Activated naive CD4-positive, alpha-beta T cell treated with anti-CD3 and anti-CD28 coated beads, Interleukin-2, amount 50 U/mL, for 72 hours (primary cell): ENCODE measurements at places on chromosomes 4 and X.

GRCh38 chr4:175394208-175394607 is 417.9 kb downstream of the GPM6A start:
- DNase-seq = no peak

DNA sequence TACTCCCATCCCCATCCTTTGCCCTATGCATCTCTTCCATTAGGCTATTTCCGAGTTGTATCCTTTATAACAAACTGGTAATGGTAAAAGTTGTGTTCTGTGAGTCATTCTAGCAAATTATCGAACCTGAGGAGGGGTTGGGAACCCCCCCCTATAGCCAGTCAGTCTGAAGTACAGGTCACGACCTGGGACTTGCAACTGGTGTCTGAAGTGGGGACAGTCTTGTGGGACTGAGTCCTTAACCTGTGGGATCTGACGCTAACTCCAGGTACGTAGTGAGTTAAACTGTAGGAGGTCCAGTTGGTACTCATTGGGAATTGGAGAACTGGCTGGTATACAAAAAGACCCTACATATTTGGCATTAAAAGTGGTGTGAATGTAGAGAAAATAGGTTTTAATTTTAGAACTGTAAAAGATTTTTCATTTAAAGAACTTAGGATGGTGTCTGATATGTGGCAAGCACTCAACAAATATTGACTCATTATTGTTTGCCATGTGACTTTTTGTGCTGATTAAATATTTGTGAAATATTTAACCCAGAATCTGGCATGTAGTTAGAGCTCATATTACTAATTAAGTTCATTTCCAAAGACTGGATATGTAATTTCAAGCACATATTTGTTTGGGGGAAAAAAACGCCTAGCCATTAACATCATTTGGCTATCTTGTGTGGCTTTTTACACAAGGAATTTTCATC is 50.7 kb downstream of the CHST7 start:
- no peak for DNase-seq

DNA sequence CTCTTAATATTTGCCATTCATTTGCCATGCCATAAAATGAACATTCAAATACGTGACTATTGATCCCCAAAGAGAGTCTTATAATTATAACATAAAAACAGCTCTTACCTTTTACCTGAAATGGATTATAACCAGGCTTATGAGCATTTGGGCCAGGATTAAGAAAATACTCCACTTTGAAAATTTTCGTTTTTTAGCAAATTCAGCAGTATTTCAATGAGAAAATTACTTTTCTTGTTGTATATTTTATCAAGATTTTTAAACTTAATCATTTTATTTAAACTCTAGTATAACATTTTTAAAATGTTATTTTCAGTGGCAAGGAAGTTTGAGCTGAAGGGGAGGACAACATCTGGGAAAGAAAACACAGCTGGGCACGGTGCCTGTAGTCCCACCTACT is 59.0 kb upstream of the RAPGEF2 start:
- no peak for DNase-seq

DNA sequence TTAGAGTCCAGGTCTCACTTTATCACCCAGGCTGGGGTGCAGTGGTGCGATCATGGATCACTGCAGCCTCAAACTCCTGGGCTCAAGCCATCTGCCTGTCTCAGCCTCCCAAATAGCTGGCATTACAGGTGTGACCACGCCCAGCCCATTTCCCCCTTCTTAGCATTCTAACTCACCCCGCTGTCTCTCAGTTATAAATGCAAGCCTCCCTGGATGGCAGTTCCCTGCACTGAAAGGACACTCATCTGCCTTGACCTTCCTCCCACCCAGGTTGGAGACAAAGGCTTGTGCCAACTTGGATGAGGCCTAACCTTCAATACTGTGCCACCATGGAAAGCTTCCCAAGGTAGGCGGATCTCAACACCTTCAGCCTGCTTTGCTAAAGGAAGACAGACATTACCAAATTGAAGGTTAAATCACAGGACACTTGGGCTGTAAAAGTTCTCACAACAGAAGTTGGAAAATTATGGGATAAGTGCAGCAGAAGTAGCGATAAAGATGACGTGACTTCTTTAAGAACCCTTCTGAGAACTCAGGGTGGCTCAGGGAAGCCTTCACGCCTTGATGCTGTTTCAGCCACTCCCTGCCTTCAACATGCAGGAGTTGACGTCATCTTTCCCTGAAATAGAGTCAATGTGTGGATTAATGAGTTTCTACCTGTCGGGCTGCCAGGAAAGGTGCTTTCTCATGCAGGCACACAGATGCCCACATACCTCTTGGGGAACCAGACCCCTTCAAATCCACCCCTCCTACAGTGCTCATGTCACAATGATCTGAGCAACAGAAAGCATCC is 10.6 kb upstream of the GPM6B start:
- no peak for DNase-seq

DNA sequence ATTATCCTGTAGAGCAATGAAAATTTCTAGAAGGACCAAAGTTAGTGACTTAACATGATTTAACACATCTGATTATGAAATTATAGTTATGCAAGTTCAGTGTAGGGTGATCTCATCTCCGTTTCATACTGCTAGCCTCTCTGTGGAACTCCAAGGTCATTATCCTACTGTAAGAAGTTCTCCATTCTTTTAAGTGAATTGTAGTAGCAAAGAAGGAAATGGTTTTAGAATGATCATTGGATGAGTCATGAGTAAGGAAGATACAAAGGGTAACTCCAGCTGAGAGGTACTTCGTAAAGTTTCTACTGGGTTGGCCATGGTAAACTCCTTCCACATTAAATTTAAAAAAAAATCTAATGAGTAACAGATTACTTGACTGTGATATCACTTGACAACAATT is 215.0 kb upstream of the GIMD1 start:
- no peak for DNase-seq

GRCh38 chr4:86181585-86181984 is 178.3 kb downstream of the MAPK10 start:
- DNase-seq = no peak

- no peak for DNase-seq
Measured at GRCh38 chrX:117641913-117642656, 474.5 kb downstream of the KLHL13 start.

- no peak for DNase-seq
Measured at GRCh38 chr4:145483514-145483913, 1.9 kb downstream of the SMAD1 start.

DNA sequence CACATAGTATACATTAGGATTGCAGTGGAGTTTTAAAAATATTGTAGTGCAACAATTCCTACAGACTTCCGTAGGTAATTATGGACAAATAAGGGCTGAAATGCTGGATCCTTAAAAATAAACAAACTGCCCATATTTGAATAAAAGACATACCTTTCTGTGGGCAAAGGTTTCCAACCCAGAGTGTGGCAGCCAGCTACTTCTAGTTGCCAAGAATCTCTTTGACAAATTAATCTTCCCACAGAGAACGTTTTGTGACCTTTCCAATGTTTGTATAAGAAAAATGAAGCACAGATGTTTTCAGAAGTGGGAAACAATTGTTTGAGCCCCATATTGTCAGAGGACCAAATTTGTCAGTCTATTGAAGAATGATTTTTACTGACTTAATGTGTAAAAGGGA is 21.1 kb downstream of the GRPR start:
- DNase-seq = no peak

GRCh38 chr4:8321771-8322170 is 52.2 kb downstream of the HTRA3 start:
- DNase-seq = no peak

DNA sequence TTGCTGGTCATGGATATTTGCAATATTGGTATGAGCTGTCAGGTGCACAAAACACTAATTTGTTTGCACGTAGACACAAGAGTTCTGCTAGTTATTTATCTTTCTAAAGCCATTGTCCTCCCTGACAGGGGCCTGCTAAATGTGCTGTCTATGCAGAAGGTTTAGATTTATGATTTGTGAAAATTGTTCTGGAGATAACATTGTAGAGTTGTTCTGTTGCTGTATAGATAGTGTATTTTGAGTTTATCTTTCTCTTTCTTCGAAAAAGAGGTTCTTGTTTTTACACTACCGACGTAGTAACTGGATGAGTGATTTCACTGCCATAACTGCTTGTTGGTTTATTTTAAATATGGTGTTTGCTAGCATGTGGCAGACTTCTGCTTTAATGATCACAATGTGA is 28.5 kb upstream of the FGG start:
- no peak for DNase-seq

DNA sequence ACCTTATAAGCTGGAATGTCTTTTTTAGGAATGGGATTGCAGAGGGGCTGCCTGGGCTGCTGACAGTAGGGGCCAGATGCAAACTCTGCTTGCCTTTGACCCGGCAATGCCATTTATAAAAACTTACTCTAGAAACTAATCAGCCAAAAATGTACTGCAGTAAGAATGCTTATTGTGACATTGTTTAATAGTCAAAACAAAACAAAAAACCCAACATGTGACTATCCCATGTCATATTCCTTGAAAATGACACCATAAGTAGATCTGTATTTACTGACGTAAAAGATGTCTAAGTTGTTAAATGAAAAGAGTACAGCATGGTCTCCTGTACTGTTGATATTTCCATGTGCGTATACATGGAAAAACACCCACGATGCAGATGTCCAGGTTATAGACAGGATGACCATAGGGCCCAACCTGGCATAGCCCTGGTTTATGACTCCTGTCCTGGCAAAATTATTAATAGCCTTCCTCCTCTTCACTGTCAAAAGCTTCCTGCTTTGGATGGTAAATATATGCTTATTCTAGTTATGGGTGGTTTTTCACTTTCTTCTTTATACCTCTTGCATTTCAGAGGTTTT is 138.9 kb downstream of the PTTG2 start:
- no peak for DNase-seq

GRCh38 chr4:42720533-42720932 is 63.6 kb upstream of the ATP8A1 start:
- DNase-seq = no peak

DNA sequence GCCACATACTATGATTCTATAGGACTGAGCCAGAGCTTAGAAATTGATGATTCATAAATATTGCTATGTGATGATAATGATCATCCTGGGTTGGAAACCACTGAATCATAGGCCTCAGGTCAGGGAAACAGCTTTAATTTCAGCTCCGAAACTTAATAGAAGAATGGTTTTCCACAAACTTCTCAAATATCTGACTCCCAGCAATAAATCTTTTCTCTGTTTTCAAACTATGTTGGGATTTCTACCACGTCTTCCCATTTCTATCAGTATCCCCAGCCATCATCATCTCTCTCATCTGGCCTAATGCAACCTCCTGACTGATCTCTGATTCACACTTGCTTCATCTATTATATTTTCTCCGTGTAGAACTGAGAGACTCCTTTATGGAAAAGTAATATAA is 521.8 kb upstream of the AGA start:
- DNase-seq = no peak

DNA sequence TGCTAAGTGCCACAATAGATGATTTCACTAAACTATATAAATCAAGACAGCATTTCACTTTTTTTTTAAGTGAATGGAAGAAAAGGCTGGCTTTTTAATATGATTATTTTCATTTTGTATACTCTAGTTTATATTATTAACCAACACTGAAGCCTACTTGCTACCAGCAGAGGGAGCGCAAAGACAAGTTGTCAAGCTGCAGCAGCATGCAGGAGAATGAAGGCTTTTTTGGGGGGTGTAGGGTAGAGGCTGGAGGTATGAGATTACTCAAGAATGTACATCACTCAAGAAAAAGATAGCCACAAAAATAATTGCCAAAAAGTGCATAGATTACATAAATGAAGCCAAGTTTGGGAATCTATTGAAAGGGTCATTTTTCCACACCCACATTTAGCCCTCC is 519.5 kb downstream of the FGF13 start:
- DNase-seq = no peak

DNA sequence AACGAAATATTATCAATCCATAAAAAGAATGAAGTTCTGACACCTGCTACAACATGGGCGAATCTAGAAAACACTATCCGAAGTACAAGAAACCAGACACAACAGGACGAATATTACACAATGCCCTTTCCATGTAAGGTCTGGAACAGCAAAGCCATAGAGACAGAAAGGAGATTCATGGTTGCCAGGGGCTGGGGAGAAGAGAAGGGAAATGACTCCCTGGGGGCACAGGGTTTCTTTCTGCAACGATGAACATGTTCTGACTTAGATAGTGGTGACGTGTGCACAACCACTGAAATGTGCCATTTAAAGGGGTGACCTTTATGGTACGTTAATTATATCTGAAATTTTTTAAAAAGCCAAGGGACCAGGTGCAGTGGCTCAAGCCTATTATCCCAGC is 28.3 kb downstream of the GPR143 start:
- no peak for DNase-seq

GRCh38 chr4:1169691-1170096 is 2.7 kb downstream of the SPON2 start:
- no peak for DNase-seq

DNA sequence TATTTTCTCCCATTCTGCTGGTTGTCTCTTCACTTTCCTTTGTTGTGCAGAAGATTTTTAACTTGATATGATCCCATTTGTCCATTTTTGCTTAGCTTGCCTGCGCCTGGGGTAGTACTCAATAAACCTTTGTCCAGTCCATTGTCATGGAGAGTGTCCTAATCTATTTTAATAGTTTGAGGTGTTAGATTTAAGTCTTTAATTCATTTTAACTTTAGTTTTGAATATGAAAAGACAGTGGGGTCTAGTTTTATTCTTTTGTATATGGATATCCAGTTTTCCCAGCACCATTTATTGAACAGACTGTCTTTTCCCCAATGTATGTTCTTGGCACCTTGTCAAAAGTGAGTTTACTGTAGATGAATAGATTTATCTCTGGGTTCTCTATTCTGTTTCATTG is 76.0 kb upstream of the ITM2A start:
- DNase-seq = no peak

DNA sequence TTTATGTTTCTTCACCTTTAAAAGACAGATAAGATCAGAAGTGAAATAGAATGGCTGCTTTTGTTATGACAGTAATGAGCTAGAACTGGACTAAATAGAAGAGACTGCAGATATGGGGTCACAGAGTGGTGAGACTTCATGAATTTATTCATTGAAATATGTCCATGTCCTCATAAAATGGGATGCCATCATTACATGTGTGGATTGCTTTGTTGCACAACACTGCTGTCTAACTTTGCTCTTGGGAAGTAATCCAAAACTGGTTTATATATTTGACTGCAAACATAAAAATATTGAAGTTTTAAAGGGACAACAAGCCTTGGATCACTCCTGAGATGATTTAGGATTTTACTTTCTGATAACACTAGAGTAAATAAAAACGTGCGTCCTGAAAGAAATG is 209.2 kb upstream of the FAT4 start:
- no peak for DNase-seq

GRCh38 chr4:9870165-9870790 is 88.8 kb downstream of the DRD5 start:
- no peak for DNase-seq

DNA sequence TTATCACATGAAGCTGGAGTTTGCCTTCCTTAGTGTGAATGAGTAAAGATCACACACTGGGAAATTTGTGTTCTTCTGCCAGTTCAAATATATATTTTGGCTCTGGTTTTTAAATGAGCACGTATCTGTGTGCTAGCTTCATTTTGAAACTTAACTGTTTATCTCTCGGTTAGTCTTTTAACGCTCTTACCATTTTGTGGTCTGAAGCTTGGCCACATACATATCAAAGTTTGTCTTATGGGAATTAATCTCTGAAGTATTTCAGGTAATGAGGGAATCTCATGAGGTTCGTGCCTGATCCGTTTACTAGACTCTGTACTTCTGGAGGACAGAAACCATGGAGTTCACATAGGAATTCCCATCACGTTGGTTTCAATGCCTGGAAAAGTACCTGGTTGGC is 13.8 kb downstream of the ATP10D start:
- DNase-seq = no peak
